ENCODE measurements at places on chromosomes 11 and 22.

DNA sequence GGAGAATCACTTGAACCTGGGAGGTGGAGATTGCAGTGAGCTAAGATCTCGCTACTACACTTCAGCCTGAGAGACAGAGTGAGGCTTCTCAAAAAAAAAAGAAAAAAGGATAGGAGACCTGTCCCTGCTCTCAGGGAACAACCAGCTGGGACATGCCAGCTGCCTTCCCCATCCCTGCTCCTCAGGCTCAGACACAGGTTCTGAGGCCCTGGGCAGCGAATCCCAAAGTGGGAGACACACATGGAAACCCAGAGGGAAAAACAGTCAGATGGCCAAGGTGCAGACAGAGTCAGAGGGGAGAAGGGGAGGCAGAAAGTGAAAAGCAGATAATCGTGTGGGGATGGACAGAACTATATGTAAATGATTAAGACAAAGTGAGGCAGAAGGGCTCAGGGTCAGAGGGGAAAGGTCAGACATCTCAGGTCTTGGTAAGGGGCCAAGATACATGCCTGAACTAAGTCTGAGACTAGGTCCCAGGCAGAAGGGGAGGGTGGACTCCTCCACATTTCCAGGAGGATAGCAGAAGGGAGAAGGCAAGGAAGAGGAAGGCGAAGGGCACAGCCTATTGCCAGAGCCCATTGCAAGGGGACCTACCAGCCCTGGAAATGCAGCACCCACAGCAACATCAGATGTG is 14.2 kb downstream of the STARD10 start:
- no peak for DNase-seq

- no peak for DNase-seq
Measured at GRCh38 chr11:47259232-47259977, 1.6 kb downstream of the NR1H3 start.

DNA sequence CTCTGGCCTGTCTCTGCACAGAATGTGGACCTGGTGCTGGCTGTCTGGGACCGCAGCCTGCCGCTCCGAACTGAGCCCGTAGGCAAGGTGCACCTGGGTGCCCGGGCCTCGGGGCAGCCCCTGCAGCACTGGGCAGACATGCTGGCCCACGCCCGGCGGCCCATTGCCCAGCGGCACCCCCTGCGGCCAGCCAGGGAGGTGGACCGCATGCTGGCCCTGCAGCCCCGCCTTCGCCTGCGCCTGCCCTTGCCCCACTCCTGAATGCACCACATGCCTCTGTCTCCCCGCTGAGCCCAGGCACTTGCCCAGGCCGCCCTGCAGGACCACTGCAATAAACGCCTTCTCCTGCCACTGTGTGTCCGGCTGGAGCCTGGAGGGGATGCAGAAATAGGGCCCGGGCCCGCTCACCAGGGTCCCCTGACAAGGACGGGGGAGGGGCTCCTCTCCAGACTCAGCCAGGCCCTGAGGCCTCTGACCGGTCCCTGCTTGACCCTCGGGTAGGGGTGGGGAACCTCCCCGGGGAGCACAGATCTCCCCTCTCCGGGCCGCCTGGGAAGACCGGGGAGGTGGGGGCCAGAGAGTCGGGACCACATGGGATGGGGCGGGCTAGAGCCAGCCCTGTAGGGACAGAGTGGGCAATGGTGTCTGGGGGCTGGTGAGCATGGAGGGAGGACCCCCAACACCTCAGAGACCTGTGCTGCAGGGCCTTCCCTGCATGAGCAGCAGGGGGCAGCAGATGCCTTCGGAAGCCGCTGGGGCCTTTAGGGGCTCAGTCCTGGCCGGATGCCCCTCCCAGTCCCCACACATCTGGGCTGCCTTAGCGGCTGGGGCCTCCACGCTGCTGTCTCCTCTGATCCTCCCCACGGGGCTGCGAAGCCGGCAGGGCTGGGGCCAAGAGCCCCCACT is 1.4 kb upstream of the TNNI2 start:
- peak; percentile 69 for DNase-seq

- DNase-seq: no peak
Measured at GRCh38 chr11:18010977-18011586, 1.8 kb downstream of the SERGEF start.

DNA sequence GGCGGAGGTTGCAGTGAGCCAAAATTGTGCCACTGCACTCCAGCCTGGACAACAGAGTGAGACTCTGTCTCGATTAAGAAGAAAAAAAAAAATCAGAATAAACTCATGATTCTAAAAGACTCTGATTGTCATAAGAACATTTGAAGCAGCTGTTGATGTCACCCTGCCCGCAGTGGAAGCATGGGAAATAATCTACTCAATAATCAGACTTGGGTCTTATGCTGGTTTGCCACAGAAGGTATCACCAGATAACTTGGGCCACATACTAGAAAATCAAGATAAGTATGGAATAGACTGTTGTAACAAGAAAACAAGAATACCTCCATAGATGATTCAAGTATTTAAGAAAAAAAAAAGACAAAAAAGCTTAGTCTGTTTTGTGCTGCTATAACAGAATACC is 8.2 kb downstream of the CAVIN3 start:
- no peak for DNase-seq

- DNase-seq: no peak
Measured at GRCh38 chr11:9489080-9489765, 28.4 kb downstream of the ZNF143 start.

GRCh38 chr11:65525546-65526480 is 930 bp downstream of the SCYL1 start:
- DNase-seq: no peak

GRCh38 chr22:19678949-19679521 is 35.3 kb upstream of the SEPTIN5 start:
- no peak for DNase-seq

GRCh38 chr11:57348636-57349313 is 10.6 kb downstream of the P2RX3 start:
- DNase-seq: no peak

DNA sequence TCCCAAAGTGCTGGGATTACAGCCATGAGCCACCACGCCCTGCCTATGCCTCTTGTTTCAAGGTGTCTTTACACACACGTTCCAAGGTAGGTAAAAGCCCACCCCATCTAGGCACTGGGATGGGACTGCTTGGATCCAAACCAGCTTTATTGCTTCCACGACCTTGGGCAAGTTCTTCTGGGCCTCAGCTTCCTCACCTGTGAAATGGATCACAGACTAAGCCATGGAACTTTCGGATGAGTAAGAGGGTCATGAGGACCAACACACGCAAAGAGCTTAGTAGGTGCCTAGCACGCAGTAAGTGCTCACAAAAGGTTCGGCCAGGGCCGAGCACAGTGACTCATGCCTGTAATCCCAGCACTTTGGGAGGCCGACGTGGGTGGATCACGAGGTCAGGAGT is 15.6 kb downstream of the RHOD start:
- no peak for DNase-seq

- no peak for DNase-seq
Measured at GRCh38 chr11:72373163-72373562, 61.2 kb downstream of the CLPB start.

Measured in stimulated activated CD8-positive, alpha-beta memory T cell treated with anti-CD3 and anti-CD28 coated beads, Interleukin-2, amount 100 ng/mL, for 1 hour (primary cell).